Sigmoid colon (tissue), 7 donors: ENCODE measurements at places on chromosomes 6 and 20. TPM values are rescaled to one million over a fixed set of nuclear protein-coding genes. Genes with fewer than 3 reads are reported as not detected.

EYA4 gene
- 0.82 TPM for total RNA-seq

GPR6 gene
- total RNA-seq: not detected

SYCP2L gene
- 22.1 TPM for total RNA-seq

MATN4 gene
- not detected for total RNA-seq

HSPA1L gene
- total RNA-seq: 1.4 TPM

DNA sequence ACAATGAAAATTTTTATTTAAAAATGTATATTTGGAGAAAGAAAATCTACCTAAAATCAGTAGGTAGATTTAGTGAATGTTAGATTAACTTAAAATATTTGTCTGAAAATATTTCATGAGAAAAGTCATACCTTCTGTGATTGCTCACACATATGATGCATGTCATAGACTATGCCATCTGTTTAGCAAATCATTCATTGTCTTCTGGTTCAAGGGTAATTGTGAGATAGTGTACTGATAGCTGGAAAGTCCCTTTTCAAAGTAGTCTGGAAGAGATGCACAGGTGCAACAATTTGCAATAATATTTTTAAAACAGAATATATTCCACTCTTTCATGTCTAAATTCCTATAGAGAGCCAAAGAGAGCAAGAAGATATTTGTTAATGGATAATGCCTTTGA is 21.0 kb upstream of the RNF217 start:
- DNase-seq: no peak

DNA sequence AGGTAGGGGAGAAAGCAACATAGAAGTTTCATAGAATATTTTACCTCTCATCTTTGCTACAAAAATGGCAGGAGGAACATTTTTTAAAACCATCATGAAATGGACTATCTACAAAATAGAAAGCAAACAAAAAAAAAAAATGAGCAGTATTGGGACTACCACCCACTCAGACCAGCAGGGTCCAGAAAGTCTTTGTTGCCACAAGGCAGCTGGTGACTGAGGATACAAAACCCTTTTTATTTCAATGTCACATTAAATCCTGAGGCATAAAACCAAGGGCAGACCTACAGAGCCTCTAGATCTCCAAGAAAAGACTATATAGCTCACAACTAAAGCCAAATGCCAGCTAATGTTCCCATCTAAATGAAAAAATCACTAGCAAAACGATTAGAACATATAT is 282.2 kb downstream of the PTPRK start:
- no peak for DNase-seq

- DNase-seq: no peak
These were observed 125.3 kb upstream of the AKIRIN2 start for GRCh38 chr6:87827346-87827745.

DNA sequence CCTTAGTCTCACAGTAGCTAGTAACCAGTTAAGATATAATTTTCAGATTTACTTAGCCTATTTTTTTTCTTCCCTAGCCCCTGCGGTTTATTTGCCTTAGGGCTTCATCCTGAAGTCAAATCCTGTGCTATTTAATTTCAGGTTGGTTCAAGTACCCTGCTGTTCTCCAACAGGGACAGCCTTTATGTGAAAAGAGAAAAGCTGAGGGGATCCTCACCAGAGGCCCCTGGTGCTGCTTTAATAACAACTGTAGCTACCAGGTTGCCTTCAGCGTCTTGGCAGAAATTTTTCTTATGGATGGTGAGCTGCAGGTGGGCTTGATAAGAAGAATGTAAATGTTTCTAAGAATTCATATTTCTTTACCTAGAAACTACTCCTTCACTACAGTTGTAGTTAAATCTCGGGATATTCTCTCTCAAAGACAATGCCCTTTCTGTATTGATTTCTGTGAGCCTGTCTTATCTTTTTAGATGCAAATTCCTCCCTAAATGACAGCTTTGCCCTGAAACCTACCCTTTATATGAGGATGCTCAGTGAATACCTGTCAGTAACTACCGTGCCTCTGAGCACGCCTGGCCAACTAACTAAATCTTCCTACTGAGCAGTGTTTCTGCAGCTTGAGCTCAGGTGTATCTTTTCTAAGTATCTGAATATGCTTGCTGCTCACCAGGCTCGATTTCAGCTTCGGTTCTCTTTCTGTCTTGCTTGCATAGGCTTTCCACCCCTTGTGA is 320.5 kb downstream of the MMUT start:
- no peak for DNase-seq

DNA sequence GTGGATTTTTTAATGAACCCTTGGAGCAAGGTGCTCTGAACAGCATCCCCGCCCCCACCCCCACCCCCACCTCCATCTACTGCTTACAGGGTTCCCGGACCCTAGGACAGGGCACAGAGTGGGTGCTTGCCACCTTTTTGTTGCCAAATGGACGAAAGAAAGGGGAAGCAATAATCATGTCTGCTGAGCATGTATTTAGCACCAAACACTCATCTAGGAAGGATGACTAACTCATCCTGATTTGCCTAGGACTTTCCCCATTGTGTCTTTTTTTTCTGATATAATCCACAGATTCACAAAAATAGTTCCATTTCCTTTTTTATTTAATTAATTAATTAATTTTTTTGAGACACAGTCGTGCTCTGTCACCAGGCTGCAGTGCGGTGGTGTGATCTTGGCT is 1.2 kb upstream of the PLTP start:
- no peak for DNase-seq

- DNase-seq: no peak
These were observed 275.1 kb upstream of the PRDM1 start for GRCh38 chr6:105810922-105811482.

GRCh38 chr20:46021361-46022359 is 7.4 kb upstream of the SLC12A5 start:
- DNase-seq: no peak

DNA sequence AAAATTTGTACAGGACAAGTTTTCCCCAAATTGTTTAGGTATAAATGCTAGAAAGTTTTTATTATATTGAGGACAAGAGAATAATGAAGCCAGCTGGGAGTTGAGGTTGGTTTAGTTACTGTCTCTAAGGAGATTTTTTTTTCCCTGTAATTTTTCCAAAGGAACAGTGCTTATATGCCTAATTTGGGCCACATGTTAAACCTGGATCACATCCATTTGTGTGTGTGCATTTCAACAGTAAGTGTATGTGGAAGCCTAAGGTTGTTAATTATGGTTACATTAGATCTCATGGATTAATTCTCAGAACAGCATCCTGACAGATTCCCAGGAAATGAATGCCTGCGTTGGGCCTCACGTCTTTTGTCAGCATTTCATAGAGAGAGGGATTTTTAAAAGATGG is 4.5 kb downstream of the IGF2R start:
- no peak for DNase-seq
